ENCODE measurements at places on chromosomes 7 and 10. TPM values are rescaled to one million over a fixed set of nuclear protein-coding genes. Genes with fewer than 3 reads are reported as not detected.

GRCh38 chr10:95415621-95416031 is 124.8 kb upstream of the PDLIM1 start:
- peak; percentile 63 for DNase-seq

GRCh38 chr10:20237586-20237985 is 421.4 kb downstream of the PLXDC2 start:
- no peak for DNase-seq

DNA sequence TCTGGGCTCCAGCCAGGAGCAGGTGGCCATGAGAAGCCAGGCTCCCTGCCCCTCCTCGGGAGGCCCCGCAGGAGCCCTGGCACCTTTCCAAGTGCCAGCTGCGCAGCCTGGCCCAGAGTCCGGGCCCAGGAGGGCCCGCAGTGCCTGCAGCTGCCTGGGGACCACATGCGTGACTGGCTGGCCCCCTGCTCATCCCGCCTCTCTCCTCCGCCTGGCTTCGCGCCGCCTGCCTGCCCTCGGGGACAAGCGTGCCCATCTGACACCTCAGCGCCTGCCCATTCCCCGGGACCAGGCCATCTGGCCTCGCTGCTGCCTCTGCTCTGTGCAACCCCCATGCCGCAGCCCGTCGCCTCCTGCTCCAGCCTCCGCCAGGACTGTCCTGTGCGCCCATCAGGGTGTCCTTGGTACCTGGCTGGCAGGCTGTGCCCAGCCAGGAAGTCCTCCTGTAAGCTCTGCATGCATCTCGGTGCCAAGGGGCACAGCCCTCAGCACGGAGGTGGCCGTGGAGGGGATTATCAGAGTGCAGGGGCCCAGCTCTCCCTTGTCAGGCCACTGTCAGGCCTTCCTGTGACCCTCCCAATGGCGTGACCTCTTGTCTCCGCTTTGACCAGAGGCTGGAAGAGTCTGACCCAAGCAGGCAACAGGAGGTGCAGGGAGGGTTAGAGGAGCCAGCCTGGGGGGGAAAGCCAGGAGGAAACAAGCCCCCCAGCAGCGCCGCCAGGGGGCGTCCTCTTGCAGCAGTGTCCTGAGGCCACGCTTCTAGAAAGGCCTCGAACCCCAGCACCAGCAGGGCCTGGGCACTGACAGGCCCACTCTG is 50.5 kb downstream of the TMEM209 start:
- no peak for DNase-seq

Gene SAP25
- 0.54 TPM for total RNA-seq

Gene EPHA1
- total RNA-seq = 0.08 TPM

Gene CYP26C1
- 0.05 TPM for total RNA-seq

Gene HSPA12A
- total RNA-seq = 15.9 TPM

Gene ANXA8
- 0.24 TPM for total RNA-seq

GRCh38 chr7:65925040-65925439 is 52.2 kb downstream of the VKORC1L1 start:
- DNase-seq = no peak
